CD8-positive, alpha-beta memory T cell (primary cell): ENCODE measurements at places on chromosomes 5 and 9. TPM values are rescaled to one million over a fixed set of nuclear protein-coding genes. Genes with fewer than 3 reads are reported as not detected.

DNA sequence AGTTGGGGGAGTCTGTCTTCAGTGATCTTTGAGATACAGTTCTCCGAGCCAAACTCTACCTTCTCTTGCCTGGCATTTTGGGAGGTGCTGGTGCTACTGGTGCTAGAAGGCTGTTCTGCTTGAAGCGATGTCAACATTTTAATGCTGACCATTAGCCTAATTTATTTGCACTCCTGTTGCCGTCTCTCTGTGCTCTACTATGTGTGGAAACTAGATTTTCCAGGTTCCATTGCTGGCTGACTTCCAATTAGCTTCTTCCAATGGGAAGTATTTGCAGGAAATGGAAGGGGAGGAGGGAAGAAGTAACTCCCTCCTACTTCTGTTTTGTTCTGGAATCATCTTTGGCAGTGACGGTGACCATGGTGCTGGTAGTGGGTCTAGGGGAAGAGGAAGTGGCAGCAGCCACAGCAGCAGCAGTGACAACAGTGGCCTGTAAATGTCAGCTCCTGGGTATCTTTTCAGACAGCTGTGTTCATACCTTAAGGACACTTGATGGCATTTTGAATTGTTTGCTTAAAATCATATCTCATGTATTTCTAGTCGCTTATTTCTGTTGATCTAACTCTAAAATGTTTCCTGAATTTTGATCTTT is 7.9 kb downstream of the TXNDC8 start:
- DNase-seq: no peak

GRCh38 chr5:167255926-167256325 is 1035.5 kb upstream of the WWC1 start:
- no peak for DNase-seq

- no peak for DNase-seq
Measured at GRCh38 chr5:85670417-85670816, 947.3 kb upstream of the COX7C start.

C6 gene
- not detected for polyA plus RNA-seq

ENTREP1 gene
- polyA plus RNA-seq: not detected
